NAMALWA (cell line): ENCODE measurements at places on chromosomes 5 and 9.
A peak's percentile ranks its signal among the peaks of the same experiment; 100 is the strongest.

GRCh38 chr9:119337573-119337972 lies 31.7 kb downstream of the BRINP1 start:
- DNase-seq, result no peak

GRCh38 chr5:75433814-75434506 lies 77.5 kb downstream of the CERT1 start:
- DNase-seq, result no peak

- DNase-seq, result no peak
Measured at GRCh38 chr5:142046191-142046590, 33.4 kb upstream of the GNPDA1 start.

DNA sequence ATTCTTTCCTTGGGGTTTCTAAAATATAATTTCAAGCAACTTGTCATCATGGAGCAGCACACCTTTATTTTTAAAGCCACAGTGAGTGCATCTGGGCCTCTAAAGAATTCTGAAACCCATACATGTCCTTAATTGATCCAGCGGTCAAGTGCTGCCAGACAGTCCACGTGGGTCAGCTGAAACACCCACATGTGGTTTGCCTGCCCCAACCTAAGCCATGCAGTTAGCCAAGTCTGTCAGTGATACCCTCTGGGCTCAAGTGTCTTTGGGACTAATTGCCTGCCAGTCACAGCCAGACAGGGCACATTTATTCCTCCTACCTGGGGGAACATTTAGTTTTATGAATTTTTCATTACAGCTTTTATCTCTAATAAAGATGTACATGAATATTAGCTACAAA lies 291.4 kb upstream of the SLC30A5 start:
- DNase-seq, result no peak

DNA sequence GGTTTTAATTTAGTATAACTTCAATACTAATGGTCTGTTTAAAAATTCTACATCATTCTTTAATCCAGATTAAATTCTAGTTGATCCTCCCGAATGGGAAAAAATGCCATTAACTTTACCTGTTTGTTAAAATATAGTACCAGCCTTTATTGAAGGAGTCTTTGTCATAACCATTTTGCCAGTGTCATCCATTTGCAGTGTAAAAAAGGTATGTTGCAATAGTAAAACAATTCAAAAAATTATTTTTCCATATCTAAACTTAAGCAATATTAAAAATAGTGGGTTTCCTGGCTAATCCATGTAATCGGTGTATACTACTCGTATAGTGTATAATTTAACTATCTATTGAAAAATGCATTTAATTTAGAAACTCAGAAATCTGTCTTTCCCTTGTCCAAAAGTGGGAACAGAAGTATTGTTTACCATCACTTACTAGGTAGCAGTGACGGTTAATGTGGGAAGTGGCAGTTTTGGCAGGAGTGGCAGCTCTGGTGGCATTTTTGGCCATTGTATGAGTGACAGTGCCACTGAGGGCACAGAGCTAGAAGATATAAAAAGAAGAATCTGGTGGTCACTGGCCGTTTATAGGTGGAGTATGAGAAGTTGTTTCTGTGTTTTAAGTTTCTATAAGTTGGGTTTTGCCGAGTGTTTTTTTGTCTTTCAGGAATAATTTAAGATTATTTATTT lies 1.9 kb downstream of the AP3S1 start:
- DNase-seq, result peak; percentile 26

DNA sequence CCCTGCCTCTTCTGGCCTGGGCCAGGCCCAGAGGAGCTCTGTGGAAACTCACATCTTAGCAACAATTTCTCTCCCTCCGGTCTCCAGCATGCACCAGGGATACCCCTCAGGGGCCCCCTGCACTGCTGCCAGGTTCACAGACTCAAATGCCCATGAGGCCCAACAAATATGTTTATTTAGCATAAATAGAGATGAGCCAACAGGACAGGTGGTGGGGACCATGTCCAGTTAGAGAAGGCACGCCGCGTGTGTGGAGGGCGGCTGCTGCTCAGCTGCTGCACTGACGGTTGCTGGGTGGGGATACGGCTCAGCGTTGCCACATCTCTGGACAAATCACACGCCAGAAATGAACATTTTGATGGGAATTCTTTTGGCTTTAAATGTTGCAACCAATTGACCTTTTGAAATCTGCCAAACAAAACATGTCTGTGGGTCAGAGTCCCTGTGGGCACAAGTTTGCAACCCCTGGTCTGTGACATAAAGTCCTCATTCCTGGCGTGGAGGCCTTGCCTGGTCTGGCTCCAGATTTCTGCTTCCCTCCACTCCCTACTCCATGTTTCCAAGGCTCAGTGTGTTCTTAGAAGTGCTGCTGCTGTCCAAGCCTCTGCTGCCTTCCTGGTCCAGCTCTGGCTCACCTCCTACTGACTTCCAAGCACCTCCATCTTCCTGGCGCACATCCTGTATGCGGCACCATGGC lies 88.9 kb downstream of the AMBP start:
- no peak for DNase-seq

- no peak for DNase-seq
Measured at GRCh38 chr5:178225174-178225573, 7.4 kb downstream of the PHYKPL start.

- no peak for DNase-seq
Measured at GRCh38 chr5:5316334-5316733, 106.1 kb upstream of the ICE1 start.

DNA sequence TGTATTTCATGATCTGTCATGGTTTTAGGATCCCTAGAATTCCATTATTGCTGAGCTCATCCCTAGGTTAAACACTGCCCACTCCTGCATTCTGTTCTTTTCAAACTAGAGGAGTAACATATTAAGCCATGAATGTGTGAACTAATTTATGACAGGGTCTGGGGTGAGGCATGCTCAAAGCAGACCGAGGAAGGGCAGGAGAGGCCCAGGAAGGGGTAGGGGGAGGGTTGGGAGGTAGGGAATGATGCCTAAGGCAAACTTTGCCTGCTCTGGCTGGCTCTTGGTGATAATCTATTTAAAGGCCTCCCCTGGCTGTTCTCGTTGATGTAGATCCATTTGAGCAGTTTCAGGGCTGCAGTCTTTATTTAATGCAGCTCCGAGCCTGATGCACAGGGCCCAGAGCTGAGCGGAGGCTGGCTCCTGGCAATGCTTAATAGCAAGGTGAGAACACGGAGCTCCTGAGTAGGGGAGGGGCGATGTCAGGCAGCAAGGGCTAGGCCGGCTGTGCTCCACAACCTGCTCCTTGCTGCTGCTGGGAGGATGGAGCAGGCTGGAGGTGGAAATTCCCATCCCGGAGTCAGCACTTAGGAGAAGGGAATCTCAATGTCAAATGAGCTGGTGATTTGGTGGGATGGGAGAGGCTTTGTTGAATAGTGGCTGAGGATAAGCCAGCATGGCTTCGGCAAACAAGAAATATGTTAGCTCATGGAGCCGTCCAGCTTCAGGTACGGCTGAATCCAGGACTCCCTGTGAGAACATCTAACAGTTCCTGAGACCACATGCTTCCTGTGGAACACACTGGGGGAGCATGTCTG lies 73.2 kb upstream of the UNC5A start:
- no peak for DNase-seq

GRCh38 chr5:114223866-114224265 lies 138.0 kb upstream of the KCNN2 start:
- peak; percentile 77 for DNase-seq

GRCh38 chr9:123821619-123822018 lies 108.3 kb downstream of the DENND1A start:
- DNase-seq, result no peak

GRCh38 chr9:129679537-129679936 lies 14.1 kb downstream of the PRRX2 start:
- no peak for DNase-seq

- DNase-seq, result peak; percentile 40
Measured at GRCh38 chr5:150783422-150783928, 4.9 kb downstream of the SMIM3 start.

DNA sequence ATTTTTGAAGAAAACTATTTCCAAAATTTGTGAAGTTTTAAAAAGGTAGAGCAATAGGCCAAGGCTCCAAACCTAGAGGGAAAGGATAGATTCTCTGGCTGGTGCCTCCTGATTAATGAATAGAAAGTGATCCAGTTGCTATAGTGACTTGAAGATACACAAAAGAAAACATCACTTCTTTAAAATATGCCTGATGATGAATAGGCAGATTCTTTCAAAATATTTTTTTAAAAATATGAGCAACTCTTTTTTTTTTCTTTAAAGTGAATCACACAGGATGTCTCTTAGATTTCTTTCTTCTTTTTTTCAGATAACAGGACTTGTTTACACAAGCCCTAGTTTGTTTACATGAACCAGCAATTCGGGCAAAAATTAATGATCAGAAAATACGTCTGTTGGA lies 124.4 kb downstream of the RFK start:
- DNase-seq, result no peak

DNA sequence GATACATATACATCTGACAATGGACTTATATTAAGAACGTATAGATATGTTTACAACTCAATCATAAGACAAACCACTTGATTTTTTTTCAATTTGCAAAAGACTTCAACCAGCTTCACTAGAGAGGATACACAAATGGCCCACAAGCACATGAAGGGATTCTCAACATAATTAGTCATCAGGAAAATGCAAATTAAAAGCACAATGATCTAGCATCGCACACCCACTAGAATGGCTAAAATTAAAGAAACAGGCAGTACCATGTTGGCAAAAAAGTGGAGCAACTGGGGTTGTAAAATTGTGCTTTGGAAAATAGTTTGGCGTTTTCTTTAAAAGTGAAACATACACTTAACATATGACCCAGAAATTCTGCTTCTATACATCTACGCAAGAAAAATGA lies 80.0 kb upstream of the TRIO start:
- DNase-seq, result no peak

DNA sequence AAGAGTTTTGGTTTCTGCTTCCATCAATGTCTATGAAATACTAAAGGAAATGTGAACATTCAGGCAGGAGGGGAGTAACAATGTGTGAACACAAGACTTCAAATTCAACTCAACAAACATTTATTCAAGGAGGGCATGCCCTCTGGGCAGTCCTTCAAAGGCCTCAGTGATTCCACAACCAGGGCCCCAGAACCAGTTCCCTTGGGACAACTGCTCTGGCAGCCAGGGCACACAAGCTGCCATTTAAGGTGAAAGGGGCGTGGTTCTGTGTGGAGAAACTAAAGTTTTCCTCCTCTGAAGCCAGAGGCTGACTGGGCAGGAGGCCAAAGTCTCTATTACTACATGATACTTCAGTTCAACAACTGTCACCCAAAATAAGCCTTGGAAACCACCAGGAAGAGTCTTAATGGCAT lies 3.2 kb downstream of the RBM18 start:
- DNase-seq, result no peak

- DNase-seq, result peak; percentile 94
Measured at GRCh38 chr9:98101868-98102273, 17.2 kb downstream of the TRIM14 start.

- DNase-seq, result no peak
Measured at GRCh38 chr5:114402206-114402605, 40.3 kb downstream of the KCNN2 start.

GRCh38 chr9:14348373-14349145 lies 34.6 kb upstream of the NFIB start:
- DNase-seq, result no peak

- no peak for DNase-seq
Measured at GRCh38 chr9:29393064-29393463, 1819.8 kb upstream of the C9orf72 start.

DNA sequence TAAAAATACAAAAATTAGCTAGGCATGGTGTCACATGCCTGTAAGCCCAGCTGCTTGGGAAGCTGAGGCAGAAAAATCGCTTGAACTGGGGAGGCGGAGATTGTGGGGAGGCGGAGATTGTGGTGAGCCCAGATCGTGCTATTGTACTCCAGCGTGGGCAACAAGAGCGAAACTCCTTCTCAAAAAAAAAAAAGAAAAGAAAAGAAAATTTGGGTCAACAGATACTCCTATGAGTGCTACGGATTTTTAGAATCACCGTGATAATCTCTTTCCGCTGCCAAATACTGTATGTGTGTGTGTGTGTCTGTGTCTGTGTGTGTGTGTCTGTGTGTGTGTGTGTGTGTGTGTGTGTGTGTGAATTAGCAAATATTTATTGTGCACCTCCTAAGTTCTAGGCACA lies 64.4 kb downstream of the ARRDC3 start:
- DNase-seq, result no peak

DNA sequence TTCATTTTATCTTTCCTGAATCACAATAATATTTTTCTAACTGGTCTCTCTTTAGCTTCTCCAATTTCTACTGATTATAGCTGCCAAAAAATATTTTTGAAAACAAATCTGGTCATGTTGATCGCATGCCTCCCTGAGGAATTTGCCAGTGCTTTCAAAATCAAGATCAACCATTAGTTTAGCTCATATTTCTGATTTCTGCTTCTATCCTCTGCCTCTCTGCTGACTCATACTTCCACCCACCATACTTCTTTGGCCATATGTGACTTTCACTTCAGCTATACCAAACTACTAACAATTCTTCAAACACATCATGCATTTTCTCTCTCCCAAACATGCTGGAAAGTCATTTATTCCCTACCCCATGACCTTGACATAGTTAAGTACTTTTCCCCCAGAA lies 636.5 kb downstream of the TLE1 start:
- DNase-seq, result no peak

DNA sequence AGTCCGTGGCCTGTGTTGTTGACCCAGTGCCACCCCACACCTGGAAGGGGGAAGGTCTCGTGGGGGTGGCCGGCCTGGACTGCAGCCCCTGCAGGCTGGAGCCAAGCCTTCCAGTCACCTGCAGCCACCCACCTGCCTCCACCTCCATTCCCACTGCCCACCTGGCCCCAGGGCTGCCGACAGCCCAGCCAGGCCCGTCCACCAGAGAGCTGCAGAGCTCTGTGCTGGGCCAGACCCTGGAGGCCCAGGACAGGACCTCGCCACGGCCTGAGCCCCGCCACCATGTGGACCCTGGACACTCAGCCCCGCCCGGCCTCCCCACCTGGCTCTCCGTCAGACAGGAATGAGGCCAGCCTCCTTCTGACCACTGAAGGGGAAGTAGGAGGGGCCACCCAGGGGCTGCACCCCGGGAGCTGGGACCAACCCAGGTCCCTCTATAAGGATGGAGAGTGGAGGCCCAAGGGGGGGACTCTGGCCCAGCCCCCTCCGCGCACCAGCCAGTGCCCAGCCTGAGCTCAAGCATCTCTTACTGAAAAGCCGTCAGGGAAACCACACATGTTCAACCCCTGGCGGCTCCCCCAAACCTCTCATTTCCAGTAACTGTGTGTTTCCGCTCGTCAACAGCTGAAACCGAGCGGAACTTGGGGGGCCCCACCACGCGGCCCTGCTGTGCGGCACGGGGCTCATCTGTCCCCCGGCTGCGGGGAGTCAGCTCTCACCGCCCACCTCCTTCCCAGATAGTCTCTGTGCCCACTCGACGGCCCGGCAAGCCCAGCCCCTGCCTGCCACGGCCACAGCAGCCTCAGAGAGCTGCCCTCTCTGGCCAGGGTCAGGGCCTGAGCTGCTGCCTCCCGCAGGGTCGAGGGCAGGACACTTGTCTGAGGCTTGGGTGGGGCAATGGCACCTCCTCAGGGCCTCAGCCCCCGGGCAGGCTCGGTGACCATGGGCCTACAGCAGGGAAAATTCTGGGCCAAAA lies 12.8 kb downstream of the NOTCH1 start:
- peak; percentile 33 for DNase-seq

DNA sequence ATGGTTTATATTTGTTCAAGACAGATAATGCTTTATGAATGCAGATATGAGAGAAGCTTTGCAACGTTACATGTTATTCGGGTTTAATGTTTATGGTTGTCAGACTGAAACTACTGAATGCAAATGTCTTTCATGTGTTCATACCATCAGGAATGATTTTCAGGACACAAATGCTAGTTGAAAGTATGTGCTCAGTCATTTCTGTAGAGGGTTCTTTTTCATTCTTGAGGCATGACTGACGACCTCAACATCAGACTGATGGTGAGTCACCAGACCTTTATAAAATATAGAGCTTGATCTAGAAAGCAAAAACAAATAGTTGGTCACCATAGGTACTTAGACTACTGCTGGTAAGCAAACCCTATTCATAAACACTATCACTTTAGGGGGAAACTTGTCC lies 287.3 kb upstream of the NUDT12 start:
- no peak for DNase-seq
